Natural killer cell (primary cell): ENCODE measurements at places on chromosomes 16 and 17.

- no peak for DNase-seq
These were observed 49.0 kb upstream of the HLF start for GRCh38 chr17:55215711-55216110.

DNA sequence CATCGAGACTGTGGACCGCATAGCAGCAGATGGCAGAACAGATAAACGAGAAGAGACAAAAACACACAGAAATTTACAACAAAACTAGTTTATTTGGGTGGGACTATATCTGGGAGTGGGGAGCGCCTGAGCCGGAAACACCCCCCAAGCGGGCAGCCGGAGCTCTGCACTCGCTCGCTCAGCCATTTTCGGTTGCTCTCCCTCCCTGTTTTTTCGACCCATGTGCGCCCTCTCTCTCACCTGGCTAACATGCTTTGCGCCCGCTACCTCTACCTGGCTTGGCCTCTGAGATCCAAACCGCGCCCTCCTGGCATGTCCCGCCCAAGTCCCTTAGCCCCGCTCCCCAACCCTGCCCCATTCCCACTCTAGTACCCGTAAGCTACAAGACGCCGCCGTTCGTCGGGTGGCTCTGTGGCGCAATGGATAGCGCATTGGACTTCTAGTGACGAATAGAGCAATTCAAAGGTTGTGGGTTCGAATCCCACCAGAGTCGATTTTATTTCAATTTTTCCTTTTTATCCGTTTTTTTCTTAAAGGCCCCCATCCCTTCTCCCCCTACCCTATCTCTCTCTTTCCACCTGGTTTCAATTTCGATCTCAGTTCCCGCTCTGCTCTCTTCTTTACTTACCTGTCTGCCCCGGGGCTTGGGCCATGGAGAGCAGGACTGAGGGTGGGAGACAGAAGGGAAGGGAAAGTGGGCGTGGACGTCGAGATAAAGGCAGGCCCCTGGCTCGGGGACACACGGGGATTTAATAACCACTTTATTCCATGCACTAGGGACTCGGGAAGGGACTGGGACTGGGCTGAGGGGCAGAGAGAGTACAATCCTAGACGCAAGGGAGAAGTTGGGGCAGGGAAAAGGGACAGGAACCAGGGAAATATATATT, 2.4 kb upstream of the ALOXE3 start:
- peak; percentile 54 for DNase-seq

GRCh38 chr16:31869511-31870201, 4.0 kb upstream of the ZNF267 start:
- no peak for DNase-seq

- no peak for DNase-seq
These were observed 6.6 kb downstream of the DHODH start for GRCh38 chr16:72015124-72015523.
